ENCODE measurements at places on chromosomes 5 and 9.
A peak's percentile ranks its signal among the peaks of the same experiment; 100 is the strongest.

GRCh38 chr5:96859375-96859774 lies 16.9 kb upstream of the ERAP2 start:
- no peak for DNase-seq

GRCh38 chr5:77463905-77464304 lies 28.2 kb downstream of the WDR41 start:
- no peak for DNase-seq

GRCh38 chr9:122294531-122294930 lies 29.8 kb downstream of the MRRF start:
- DNase-seq: no peak

DNA sequence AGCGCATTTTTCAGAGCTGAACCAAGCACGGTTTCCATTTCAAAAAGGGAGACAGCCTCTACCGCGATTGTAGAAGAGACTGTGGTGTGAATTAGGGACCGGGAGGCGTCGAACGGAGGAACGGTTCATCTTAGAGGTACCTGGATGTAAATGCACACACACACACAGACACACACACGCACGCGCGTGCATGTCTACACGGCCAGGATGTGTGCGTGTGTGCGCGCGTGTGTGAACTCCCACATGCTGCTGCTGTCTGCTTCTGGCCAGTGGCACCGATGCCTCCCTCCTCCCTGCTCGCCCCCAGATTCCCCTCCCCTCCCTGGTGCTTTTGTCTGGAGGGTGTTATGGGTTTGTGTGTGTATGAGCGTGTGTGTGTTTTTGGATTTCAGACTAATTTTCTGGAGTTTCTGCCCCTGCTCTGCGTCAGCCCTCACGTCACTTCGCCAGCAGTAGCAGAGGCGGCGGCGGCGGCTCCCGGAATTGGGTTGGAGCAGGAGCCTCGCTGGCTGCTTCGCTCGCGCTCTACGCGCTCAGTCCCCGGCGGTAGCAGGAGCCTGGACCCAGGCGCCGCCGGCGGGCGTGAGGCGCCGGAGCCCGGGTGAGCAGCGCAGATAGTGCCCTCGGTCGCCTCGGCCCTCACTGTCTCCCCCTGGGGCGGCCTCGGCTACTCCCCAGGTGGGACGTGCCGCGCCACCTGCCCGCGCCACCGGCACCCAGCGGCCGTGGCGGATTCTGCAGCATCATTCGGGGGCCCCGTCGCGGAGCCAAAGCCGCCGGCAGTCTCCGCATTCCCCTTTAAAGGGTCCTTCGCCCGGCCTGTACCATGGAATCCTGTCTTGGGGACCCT lies at the start of gene NTRK2:
TSS of gene NTRK2 (plus strand) at position 442 of the 850 bp plus-strand sequence. CDS start 1,020 bp downstream, outside the sequence.
- peak; percentile 28 for DNase-seq

DNA sequence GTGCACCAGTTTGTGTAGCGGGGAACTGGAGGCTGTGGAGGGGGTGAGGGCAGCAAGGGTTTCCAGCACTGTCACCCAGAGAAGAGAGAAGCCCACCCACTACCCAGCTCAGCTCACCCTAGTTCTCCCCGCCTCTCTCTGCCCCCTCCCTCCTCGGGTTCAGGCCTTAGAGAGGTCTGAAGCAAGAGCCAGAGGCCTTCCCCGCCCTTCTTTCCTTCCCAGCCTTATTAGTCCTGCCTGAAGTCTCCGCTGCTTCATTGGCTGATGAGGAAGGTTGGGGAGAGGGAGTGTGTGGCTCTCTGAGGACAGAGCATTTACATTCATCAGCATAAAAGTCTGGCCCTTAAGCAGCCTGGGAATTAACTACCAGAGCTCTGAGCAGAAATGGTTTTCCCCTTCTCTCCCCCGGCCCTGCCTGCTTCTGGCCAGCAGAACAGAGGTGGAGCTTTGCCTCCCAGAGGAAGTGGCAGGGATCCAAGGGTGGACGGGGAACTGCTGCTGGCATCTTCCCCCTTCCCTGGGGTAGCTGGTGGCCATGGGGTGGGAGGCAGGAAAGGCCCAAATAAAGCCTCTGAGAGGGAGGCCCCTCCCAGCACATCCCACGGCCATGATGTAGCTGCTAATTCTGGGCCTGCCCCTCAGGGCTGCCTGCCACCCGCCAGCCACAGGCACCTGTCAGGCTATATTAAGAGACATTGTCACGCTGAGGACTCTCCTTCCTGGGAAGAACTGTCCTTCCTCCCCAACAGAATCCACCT lies 4.1 kb downstream of the DNAJB5 start:
- peak; percentile 15 for DNase-seq

GRCh38 chr5:127076315-127077129 lies 3.2 kb upstream of the C5orf63 start:
- DNase-seq: no peak
